Stomach (tissue), 19 donors: ENCODE measurements at places on chromosomes 2 and 18. TPM values are rescaled to one million over a fixed set of nuclear protein-coding genes. Genes with fewer than 3 reads are reported as not detected.

Gene ZNF513
- 29.5 TPM for total RNA-seq

Gene DCDC2C
- total RNA-seq: not detected

Gene GCG
- not detected for total RNA-seq

Gene FOXD4L1
- not detected for total RNA-seq

Gene C1GALT1C1L
- not detected for total RNA-seq

Gene RND3
- total RNA-seq: 20.9 TPM

Gene UBR3
- total RNA-seq: 62.9 TPM

Gene ELOA2
- not detected for total RNA-seq

Gene LIMS4
- total RNA-seq: not detected

Gene CLIP4
- 48.3 TPM for total RNA-seq

GRCh38 chr2:239765076-239765845, 259.9 kb downstream of the NDUFA10 start:
- no peaks in the 10 kb centered on the region for H3K4me1 ChIP-seq
- no peak for DNase-seq
- H3K36me3 ChIP-seq: no peaks in the 10 kb centered on the region
- no peak overlapping the region for H3K27ac ChIP-seq
- no peaks in the 10 kb centered on the region for H3K27me3 ChIP-seq
- H3K4me3 ChIP-seq: no peak overlapping the region

DNA sequence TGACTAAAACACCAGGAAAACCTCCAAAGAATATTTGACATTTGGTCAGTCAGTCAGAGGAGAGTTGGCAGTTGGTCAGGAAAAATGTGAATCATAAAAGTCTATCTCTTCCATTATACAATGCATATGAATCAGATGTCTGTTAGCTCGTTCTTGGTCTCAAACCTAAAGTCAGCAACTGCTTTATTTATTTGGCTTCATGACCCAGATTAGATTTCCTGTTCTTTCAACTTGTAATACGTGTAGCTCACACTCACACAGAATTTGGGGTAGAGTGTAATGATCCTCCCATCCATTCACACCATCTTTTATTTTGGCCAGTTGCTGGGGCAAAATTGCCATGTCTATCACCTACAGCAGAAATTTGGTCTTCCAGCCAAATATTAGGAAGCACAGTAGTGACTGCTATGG, 81.9 kb upstream of the COL5A2 start:
- no peak overlapping the region for H3K4me3 ChIP-seq
- DNase-seq: no peak
- no peak overlapping the region for H3K27ac ChIP-seq
- H3K27me3 ChIP-seq: no peaks in the 10 kb centered on the region

- H3K4me1 ChIP-seq: no peaks in the 10 kb centered on the region
- H3K27me3 ChIP-seq: no peaks in the 10 kb centered on the region
- H3K4me3 ChIP-seq: no peak overlapping the region
- no peak for DNase-seq
Measured at GRCh38 chr2:231344851-231345250, 50.7 kb upstream of the B3GNT7 start.

DNA sequence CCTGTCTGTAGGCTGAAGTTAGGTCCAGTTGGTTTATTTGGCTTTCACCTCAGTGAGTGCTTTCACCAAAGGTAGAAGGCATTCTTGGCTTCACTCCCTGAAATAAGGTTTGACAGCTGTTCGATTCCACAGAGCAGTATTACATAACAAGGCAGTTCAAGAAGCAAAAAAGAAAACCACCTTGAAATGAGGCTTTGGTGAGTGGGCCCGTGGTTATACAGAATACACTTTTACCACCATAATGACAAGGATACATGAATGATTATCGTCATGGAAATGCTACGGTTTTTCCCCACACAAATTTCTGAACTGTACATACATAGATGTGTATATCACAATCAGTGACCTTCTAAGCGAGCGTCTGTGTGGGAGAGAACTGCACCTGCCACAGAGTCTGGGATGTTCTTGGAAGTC, 80.0 kb upstream of the CHRNA1 start:
- no peak overlapping the region for H3K4me3 ChIP-seq
- H3K4me1 ChIP-seq: no peaks in the 10 kb centered on the region
- DNase-seq: no peak
- H3K27me3 ChIP-seq: no peaks in the 10 kb centered on the region

DNA sequence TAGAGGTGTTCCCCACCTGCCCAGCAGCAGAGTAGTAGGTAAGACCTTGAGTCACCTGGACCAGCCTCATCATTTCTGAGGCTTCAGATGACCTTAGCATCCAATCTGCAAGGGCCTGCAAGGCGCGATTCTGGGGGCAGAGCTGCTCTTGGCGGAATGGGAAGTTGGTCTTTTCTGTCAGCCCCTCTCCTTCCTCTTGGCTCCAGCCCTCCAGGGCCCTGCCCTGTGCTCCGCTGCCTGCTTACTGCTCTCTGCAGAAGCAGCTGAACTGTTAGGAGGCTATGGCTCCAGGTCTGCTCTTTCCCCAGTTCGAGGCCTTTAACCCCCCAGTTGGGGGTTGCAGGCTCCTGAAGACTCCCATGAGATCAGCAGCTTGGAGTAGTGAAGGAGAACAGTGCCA, 96.1 kb upstream of the MCFD2 start:
- no peak for DNase-seq
- no peaks in the 10 kb centered on the region for H3K27me3 ChIP-seq
- no peak overlapping the region for H3K4me3 ChIP-seq

GRCh38 chr2:8539743-8540551, 141.9 kb upstream of the ID2 start:
- no peak overlapping the region for H3K4me3 ChIP-seq
- H3K27ac ChIP-seq: peak overlapping the region; percentile 61
- DNase-seq: peak; percentile 94
- no peaks in the 10 kb centered on the region for H3K36me3 ChIP-seq

DNA sequence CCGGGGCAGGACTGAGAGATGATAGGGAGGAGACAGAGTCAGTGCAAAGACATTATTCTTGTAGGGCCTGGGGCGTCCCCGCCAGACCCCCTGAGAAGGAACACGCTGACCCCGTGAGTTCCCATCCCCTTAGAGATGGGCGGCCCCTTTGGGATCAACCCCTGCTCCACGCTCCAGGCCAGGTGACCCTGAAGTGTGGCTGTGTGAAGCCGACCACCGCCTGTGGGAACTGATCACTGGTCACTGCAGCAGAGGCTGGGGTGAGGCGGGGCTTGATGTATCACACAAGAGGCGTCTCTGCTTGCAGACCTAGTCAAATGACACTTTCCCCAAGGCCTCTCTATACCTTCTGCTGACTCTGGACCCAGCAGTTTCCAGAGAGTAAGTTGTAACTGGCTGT, 157.4 kb upstream of the TWIST2 start:
- no peaks in the 10 kb centered on the region for H3K27me3 ChIP-seq
- no peak overlapping the region for H3K27ac ChIP-seq
- H3K36me3 ChIP-seq: no peaks in the 10 kb centered on the region
- no peak for DNase-seq
- peaks cover 3% of the 10 kb centered on the region for H3K4me1 ChIP-seq

- no peak overlapping the region for H3K27ac ChIP-seq
- DNase-seq: no peak
- no peaks in the 10 kb centered on the region for H3K36me3 ChIP-seq
Measured at GRCh38 chr18:11064106-11064505, 85.3 kb downstream of the PIEZO2 start.

- DNase-seq: no peak
- H3K27ac ChIP-seq: no peak overlapping the region
- H3K36me3 ChIP-seq: no peaks in the 10 kb centered on the region
- no peaks in the 10 kb centered on the region for H3K4me1 ChIP-seq
Measured at GRCh38 chr2:40200366-40200915, 251.4 kb downstream of the SLC8A1 start.

DNA sequence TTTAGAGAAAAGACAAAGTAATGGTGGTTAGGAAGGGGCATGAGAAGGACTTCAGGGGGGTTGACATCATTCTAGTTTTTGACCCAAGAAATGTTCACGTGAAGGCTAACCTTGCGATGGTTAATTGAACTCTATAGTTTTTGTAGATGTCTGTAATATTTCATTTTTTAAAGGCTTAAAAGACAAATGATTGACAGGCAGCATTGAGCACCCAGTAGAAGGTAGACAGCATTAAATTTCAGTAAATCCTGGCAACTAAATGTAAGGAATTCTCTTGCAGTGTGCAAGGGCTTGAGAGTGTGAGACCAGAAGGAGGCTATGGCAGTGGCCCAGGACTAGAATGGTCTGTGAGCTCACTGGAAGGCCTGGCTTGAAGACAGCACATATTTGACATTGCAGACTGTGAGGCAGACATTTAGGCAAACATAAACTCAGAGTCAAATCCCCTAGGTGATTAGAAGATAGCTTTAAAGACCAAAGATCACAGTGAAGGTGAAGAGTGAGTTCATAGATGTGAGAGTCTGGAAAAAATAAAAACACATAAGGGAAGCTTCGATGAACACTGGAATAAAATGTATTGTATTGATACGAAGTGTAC, 100.1 kb upstream of the MAP4K4 start:
- no peaks in the 10 kb centered on the region for H3K4me1 ChIP-seq
- H3K27me3 ChIP-seq: no peaks in the 10 kb centered on the region
- no peak overlapping the region for H3K4me3 ChIP-seq
- DNase-seq: no peak
- no peak overlapping the region for H3K27ac ChIP-seq

DNA sequence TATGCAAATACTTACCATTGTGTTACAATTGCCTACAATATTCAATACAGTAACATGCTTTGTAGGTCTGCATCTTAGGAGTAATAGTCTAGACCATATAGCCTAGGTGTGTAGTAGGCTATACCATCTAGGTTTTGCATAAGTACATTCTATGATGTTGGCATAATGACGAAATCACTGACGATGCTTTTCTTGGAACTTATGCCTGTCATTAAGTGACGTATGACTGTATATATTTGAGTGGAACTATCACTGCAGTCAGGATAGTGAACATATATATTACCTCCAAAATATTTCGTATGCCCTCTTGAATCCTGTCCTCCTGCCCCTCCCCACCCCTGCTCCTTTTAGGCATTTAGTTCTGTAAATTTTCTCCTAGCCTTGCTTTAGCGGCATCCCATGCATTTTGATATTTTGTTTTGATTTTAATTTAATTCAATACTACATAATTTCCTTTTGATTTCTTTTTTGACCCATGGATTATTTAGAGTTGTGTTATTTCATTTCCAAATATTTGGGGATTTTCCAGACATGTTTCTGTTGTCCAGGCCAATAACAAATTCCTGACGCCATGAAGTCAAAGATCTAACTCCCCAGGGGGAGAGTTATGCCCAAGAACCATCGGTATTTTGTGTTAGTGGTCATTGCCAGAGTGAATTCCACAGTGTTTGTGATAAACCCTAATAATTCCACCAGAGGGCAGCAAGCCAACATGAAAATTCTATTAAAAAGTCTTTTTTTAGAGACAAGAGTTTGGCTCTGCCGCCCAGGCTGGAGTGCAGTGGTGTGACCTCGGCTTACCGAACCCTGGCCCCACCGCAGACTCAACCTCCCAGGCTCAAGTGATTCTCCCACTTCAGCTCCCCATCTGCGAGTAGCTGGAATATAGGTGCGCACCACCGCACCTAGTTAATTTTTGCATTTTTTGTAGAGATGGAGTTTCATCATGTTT, 24.2 kb upstream of the CASP8 start:
- no peak overlapping the region for H3K4me3 ChIP-seq
- H3K27me3 ChIP-seq: no peaks in the 10 kb centered on the region
- peak overlapping the region; percentile 9 for H3K27ac ChIP-seq
- H3K36me3 ChIP-seq: peaks cover 22% of the 10 kb centered on the region

GRCh38 chr2:16760426-16760825, 94.8 kb upstream of the CYRIA start:
- H3K27ac ChIP-seq: no peak overlapping the region
- peaks cover 9% of the 10 kb centered on the region for H3K4me1 ChIP-seq
- no peak overlapping the region for H3K4me3 ChIP-seq
- DNase-seq: no peak

- no peak overlapping the region for H3K4me3 ChIP-seq
- peak; percentile 6 for DNase-seq
- H3K27me3 ChIP-seq: no peaks in the 10 kb centered on the region
- no peaks in the 10 kb centered on the region for H3K36me3 ChIP-seq
- no peaks in the 10 kb centered on the region for H3K4me1 ChIP-seq
Measured at GRCh38 chr18:53864770-53865169, 359.7 kb downstream of the MBD2 start.

DNA sequence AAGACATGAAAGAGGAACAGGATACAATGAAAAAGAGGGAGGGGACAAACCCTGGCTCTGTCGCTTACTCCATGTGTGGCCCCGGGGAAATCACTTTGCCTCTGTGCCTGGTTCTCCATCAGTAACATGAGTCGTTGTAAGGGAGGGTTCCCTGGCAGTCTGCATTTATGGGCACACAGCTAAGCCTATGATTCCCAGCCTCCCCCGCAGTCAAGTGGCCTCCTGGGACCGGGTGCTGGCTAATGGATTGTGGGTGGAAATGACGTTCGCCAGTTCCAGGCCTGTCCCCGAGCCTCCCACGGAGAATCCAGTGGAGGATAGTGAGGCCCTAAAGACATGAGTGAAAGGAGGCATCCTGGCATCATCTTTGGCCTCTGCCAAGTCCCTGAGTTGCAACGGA, 42.7 kb downstream of the SFXN5 start:
- H3K4me3 ChIP-seq: no peak overlapping the region
- no peak overlapping the region for H3K27ac ChIP-seq
- no peak for DNase-seq
- H3K4me1 ChIP-seq: peaks cover 16% of the 10 kb centered on the region

DNA sequence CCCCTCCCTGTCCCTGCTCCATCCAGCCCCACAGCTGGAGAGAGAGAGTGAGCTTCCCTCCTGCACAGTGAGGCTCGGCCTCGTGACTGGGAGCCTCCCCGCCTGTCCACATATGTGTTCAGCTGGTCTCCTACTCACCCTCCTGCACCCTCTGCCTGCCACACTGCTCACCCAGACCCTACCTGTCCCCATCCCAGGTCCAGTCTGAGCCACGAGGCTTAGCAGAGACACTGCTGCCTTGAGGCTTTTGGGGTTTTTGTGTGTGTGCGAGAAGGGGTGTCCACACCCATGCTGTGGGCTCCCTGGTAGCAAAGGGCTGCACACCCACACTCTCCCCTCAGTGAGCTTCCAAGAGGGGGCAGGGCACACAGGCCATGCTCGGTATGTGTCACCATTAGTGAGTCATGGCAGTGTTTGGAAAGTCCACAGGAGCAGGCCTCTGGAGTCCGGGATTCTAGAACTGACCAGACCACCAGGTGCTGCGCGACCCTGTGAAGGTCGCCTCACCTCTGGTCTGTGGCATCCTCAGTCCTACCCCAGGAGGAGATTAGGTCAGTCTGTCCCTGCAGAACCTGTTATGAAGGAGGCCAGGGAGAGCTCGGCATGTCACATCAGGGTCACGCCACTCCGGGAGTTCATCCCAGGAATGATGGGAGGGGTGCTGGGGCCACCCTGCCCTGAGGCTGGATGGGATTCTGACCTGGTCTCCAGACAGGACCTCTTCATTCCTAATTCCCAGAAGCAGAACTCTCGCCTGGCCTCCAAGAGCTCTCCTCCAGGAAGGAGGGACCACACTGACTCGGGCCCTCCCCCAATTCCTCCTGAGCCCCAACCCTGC, 39.9 kb upstream of the SMAD7 start:
- peaks cover 28% of the 10 kb centered on the region for H3K4me1 ChIP-seq
- H3K4me3 ChIP-seq: no peak overlapping the region
- DNase-seq: no peak
- H3K36me3 ChIP-seq: no peaks in the 10 kb centered on the region
- no peak overlapping the region for H3K27ac ChIP-seq
